ENCODE measurements at places on chromosomes 16 and 17. TPM values are rescaled to one million over a fixed set of nuclear protein-coding genes. Genes with fewer than 3 reads are reported as not detected.

The NUPR1 gene
- 92.4 TPM for total RNA-seq

The CACNG5 gene
- total RNA-seq = not detected

The MAPT gene
- 1.6 TPM for total RNA-seq

The KRTAP2-3 gene
- not detected for total RNA-seq

- no peak for DNase-seq
Measured at GRCh38 chr16:67192781-67193361, 916 bp downstream of the E2F4 start.

DNA sequence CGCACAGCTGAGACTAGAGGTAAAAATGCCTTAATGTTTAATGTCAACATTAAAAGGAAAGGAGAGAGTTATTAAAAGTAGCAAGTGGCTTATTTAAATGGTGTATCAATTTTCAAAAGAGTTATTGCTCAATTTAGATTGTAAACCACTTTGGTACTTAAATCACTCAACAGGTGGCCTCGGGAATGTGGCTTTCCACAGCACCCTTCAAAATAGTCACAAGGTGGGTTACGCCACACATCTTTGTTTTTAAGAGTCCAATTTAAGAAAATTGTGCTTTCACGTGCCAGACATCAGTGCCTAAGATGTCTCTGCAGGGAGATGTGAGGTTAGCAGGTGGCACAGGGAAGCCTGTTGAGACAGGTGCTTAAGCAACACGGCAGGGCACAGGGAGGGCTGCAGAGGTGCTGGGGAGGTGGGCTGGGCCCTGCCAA is 27.5 kb upstream of the ADCY7 start:
- DNase-seq = no peak

DNA sequence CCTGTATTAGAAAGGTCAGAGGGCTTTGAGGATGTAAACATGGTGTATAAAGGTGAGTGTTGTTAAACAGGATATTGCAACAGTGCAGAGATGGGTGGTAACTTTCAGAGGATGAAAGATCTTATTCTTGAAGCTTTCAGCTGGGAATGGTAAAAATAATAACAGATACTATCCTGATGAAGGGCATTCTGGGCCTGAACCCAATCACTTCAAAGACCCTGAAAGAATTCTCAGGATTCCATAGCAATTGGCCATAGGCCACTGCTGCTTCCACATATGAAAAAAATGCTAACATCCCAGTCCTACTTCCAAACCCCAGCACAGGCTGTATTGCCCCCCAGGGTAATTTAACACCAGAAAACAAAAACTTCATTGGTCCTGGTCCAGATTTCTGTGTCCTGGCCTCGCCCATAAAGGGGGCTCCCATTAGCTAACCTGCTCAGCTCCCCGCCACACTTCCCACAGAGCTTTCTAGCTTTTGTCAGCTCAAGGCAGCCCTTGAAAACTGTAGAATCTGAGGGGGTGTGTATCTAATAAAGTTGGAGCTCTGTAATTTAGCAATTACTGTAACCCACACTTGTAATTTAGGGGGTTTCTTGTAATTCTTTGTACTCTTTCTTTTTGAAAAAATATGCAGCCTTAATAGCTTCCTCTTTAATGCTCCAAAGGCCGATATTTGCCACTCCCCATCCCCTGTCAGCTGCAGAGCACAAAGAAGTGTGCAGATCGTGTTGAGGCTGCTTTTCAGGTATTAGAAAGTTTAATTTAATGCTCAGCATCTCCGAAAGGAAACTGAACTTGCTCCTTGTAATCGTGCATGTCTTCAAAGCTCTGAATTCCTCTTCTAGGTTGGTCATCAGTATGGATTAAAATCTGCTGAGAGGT is 371.5 kb downstream of the SEC14L1 start:
- no peak for DNase-seq

DNA sequence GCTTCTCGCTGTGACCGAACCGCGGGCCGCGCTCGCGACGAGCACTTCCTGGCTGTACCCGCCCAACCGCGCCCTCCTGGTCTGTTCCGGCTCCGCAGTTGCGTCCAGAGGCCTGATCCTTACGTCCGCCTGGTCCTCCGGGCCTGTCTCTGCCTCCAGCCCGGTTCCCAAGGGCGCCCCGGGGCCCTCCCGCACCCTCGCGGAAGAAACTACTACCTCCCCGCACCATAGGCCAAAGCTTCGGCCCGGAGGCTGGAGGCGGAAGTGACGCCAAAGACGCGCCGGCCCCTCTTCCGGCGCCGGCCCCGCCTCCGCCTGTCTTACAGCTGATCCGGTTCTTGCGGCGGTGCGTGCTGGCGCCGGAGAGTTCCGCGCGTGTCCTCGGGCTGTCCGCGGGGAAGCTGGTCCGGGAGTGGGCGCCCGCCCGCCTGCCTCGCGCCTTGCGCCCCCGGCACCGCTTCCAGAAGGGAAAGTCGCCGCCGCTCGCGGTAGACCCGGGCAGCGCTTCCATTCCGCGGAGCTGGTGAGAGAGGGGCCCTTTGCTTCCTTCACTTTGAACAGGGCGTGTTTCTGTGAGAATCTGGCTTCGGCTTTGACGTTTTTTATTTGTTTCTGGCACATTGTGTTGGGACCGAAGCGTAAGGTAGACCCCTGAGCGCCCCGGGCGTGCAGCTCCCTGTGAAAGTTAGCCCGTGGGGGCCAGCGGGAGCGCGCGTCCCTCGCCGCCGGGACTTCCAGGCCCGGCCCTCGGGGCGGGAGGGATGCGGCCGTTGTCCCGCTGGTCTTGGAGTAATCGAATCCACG is at the start of gene ZNF778:
TSS of gene ZNF778 (plus strand) at position 316 of the 804 bp plus-strand sequence. CDS start 3,425 bp downstream, outside the sequence.
- peak; percentile 87 for DNase-seq

DNA sequence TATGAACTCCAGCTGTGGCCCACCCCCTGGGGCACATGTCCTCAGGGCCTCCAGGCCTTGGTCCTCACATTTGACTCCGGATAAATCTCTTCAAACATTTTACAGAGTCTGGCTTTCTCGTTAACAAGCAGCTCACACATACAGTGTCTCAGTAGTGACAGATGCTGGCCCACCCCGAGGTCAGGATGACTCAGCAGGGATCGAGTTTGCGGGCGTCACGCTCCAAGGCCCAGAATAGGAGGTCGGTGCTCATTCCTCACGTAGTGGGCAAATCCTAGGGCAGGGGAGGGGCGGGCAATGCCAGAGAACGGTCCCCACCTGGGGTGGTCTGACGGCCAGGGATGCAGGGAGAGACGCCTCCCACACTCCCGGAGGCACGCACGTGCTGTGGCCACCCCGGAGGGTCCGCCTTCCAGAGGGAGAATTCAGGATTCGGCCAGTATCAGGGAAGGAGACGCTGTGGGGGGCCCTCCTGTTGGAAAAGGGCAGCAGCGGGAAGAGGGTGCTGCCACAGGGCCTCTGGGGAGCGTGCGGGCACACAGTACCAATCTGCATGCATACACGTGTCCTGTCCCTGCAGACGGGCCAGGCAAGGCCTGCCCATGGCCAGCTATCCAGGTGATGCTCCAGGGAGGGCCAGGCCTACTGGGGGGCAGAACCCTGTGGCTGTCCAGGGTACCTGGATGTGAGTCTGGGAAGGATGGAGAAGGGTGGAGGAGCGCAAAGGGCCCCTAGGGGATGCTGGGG is 8.6 kb downstream of the SLC7A5 start:
- peak; percentile 26 for DNase-seq

DNA sequence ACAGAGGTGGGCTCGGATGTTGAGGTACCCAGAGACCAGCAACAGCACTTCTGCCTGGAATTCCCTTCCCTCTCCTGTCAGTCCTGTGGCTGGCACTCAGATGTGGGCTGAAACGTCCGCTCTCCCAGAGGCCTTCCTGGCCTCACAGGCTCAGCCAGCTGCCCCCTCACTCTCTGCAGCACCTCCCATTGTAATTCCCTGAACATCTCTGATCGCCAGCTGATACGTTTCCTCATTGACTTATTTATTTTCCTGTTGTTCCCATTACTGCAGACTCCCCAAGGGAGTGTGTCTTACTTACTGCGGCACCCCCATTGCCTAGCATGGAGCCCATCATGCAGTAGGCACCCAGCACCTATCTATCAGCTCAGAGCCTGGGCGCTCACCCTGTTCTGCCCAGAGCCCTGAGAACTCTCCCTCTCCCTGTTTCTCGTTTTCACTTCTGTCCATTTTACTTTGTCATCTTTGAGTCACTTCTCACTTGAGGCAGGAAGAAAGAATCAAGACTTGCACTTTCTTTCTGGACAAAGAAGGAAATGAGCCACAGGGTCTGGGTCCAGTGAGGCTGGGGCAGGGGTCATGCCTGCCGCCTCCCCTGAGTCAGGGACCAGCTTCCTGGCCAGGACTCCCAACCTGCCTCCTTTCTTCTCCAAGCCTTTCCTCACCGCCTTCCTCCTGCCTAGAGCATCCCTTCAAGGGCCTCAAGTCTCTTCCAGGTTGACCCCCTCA is 10.2 kb downstream of the CDH5 start:
- no peak for DNase-seq

DNA sequence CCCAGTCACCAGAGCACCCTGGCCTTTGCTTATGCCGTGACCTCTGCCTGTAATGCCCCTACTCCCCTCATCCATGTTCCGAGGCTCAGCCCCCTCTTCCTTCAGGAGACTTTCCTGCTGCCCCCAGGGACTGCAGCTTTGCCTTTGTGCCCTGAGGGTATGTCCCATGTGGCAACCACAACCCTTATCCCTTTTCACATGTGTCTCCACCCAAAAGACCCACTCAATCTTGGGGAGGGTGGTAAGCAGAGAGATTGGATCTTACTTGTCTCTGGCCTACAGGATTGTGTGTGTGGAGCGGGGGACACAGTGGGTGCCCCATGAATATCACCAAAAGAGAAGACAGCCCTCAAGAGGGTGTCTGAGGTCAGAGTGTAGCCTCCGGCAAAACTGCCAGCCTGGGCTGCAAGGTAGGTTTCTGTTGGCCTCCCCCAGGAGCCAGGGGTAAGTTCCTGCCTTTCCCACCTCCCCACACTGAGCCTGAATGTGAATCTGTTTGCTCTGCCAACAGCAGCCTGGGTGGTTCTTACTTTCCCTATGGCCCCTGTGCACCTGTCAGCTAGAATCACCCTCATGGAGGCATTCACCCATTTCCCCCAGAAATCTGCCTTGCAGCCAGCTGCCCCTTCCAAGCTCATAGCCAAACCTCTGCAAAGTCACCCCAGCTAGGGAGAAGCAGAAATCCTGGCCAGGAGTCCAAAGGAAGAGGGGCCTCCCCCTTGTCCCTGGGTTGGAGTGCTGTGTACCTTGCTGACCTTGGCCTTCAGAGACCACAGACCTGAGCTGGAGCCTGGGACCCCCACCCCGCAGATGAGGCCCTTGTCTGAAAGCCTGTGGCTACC is 11.5 kb upstream of the C17orf113 start:
- DNase-seq = no peak
